ENCODE measurements at places on chromosomes 4 and X.

DNA sequence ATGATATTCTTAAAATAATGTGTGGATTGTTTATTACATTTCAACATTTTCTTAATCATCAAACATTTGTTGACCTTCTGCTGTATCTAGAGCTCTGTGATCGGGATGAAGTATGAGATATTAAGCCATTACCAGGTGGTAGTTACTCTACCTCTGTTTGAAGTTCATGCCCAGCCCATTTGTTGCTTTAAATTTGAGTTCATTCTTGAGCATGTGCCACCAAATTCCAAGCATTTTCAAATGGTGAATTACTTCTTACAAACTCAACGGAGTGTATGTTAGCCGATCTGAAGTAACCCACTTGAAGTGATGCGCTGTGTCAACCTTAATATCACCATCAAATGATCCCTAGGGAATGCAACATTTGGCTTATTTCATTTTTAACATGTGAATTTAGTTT is 7.3 kb upstream of the DTHD1 start:
- DNase-seq: no peak

DNA sequence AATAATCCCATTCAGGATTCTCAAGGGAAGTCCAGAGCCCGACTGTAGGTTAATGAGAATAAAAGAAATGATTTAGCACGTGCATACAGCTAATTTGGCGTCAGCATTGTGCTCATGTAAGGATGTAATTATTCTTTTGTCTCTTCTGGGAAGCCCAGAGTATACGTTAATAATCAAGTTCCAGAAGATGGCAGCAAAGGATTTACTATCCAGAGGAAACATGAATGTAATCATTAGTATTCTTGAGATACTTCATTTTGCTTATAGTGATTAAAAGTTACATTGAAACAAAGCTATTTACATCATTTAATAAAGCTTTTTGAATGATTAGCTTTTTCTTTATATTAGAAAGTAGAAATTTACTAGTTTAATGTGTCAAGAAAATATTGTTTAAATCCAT is 27.1 kb upstream of the MAP9 start:
- DNase-seq: no peak

GRCh38 chrX:40012039-40012867 is 85.5 kb downstream of the BCOR start:
- DNase-seq: no peak

DNA sequence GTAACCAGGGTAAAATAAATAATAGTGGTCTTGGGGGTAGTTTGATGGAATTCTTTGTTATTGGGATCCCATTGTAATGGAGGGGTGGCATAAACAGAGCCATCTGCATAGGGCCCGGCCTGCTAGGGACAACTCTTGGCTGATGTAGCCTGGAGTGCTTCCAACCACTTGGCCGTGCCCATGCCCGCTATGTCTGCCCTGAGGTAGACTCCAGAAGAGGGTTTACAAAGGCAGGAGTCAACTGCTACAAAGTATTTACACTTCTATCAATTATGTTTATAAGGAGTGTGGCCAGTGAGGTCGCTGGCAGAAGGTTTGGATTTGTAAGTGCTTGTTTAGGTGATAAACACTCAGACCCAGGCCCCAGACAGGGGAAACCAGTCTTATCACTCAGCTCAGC is 8.1 kb downstream of the RASL11B start:
- DNase-seq: no peak

- no peak for DNase-seq
Measured at GRCh38 chrX:138885886-138886285, 174.4 kb upstream of the FGF13 start.

DNA sequence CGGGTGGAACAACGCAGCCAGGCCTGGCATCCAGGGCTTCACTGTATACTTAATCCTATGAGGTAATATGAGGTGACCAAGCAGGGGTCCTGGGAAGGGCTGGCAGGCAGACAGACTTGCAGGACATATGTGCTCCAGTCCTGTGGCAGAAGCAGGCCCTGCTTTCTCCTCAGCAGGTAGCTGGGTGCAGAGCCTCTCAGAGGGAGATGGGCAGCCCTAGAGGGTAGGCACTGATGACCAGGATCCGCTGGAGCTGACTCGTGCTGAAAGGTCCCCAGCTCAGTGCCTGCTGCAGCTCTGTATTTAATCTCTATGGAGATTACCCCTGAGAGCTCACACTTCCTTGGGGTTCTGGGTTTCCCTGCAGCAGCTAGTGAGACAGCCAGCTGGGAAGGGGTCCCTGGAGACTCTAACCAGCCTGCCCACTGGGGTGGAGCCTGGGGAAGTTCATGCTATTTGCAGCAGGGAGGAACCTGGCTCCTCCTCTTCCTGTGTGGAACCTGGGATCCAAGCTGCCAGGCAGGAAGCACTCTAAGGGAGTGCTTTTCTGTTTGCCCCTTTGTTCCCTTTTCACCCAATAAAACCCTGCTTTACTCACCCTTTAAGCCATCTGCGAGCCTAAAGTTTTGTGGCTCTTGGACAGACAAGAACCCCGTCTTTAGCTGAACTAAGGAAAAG is 339.2 kb downstream of the DCAF12L2 start:
- no peak for DNase-seq

DNA sequence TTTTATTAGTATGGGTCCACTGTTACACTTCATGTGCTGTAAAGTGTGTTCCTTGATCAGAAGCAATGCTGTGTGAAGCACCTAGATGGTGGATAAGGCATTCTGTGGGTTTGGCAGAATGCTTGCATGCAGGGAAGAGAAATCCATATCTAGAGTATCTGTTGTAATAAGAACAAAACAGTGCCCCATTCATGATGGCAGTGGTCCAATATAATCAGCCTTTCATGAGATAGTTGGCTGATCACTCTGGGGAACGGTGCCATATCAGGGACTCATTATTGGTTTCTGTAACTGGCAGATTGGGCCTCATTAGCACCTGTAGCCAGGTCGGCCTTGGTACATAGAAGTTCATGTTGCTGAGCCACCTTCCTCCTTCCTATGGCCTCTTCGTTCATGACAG is 28.7 kb downstream of the STIM2 start:
- DNase-seq: no peak

DNA sequence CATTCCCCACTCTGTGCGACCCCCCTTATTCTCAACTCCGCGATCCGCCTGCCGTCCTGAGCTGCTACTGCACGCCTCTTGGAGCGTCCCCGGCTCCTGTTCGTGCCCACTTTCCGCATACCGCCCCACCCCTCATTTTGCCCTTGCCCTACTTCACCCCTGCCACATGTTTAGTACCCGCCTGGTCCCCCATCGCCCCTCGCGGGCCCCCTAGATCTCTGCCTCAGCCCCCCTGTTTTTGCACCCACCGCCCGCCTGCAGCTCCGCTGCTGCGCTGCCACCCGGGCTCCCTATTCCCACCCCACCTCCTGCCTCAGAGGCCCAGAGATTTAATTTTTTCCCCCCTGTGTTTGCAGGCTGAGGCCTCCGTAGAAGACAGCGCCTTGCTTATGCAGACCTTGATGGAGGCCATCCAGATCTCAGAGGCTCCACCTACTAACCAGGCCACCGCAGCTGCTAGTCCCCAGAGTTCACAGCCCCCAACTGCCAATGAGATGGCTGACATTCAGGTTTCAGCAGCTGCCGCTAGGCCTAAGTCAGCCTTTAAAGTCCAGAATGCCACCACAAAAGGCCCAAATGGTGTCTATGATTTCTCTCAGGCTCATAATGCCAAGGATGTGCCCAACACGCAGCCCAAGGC is 1.4 kb downstream of the MAGED1 start:
- DNase-seq: no peak

GRCh38 chr4:186019269-186019668 is 49.7 kb upstream of the TLR3 start:
- DNase-seq: no peak

DNA sequence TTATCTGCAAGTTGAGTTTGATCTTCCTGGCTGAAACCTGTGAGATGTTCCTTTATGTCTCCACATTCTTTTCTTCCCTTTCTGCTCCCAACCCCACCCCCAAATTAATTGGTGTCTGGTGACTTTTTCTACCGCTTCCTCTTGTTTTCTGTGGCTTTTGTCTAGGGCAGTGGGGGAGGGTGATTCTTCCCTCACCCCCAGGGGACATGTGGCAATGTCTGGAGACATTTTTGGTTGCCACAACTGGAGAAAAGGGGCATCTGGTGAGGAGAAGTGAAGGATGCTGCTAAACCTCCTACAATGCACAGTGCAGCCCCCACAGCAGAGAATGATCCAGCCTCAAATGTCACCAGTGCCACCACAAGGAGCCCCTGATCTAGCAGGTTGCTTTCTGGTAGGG is 152.9 kb downstream of the NHS start:
- no peak for DNase-seq

DNA sequence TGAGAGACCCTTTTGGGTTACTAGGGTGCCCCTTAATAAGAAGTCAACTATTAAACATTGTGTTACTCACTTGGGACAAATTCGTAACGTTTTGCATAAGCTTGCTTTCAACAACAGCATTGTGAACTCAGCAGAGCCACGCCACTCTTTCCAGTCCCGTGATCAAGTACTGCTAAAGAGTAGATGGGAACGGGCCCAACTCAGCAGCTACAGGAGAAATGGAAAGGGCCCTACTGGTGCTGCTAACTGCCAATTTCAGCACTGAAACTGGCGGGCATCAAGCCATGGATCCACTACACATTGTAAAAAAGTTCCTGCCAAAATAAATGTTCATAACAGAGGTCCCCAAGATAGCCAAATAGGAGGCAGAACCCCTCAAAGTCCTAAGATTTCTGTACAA is 19.0 kb upstream of the DHX15 start:
- no peak for DNase-seq

DNA sequence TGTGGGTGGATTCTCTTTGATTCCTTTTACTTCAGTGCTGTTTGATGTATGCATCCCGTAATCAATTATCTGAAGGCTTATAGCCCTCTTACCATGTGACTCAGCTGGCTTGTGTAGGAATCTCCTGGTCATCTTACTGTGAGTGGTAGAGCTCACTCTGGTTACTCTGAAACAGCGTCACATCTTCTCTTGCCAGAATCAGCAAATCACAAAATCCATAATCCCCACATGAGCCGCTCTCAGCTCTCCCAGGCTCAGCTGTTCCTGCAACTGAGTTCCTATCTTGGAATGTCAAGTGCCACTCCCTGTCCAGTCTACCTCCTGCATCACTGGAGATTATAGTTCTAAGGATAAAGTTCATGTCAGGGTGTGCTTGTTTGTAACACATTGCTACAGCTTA is 278.0 kb downstream of the FBXO8 start:
- no peak for DNase-seq

GRCh38 chrX:39144323-39144722 is 343.1 kb downstream of the MID1IP1 start:
- no peak for DNase-seq

- no peak for DNase-seq
Measured at GRCh38 chrX:12401252-12401651, 263.0 kb downstream of the FRMPD4 start.

DNA sequence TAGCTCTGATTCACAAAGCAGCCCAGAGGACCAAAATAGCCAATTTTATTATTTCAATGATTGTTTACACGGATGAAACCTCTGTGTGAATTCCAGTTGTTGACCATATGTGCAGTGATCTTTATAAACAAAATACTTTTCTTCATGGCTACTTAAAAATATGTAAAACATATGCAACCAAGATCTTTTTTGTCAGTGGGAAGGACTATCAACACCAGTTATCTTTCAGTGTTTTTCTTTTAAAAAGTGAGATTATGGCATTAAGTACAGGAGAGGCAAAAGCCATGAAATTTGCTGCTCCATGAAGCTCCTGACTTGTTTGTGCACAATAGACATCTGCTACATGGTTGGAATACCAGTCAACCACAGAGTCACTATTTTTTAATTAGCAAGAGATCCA is 184.4 kb downstream of the DKK2 start:
- no peak for DNase-seq

DNA sequence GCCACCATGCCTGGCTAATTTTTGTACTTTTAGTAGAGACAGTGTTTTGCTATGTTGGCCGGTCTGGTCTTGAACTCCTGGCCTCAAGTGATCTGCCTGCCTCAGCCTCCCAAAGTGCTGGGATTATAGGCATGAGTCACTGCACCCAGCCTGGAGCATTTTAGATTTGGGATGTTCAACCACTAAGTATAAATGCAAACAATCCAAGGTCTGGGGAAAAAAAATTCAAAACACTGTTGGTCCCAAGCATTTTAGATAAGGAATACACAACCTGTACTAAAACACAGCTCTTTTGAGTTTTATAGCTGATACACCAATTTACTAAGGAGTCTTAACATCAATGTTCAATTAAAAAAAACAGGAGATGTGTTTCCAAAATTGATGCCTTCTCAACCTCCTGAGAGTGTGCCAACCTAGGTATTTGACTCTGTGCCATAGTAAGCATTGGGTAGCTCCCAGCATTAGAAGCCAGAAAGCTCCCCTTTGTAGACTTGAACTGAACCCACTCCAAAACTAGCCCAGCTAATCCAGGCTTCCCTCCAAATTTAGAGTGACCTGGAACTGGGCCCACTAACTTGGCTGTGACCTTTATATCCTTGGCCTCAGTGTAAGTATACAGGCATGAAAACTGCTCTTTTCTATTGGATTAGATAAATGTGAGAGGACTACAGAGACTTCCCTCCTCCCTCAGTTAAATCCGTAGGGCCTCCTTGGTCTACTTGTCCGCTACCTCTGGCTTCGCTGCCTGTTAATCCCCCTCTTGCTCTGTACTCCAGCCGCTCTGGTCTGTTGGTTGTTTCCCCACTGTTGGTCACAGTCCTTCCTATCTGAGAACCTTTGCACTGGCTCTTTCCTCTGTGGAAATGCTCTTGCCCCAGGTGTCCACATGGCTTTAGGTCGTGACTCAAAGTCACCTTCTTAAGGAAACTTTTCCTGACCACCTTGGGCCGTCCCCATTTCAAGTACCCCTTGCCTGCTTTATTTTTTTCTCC is 77.6 kb downstream of the CCKAR start:
- DNase-seq: no peak

DNA sequence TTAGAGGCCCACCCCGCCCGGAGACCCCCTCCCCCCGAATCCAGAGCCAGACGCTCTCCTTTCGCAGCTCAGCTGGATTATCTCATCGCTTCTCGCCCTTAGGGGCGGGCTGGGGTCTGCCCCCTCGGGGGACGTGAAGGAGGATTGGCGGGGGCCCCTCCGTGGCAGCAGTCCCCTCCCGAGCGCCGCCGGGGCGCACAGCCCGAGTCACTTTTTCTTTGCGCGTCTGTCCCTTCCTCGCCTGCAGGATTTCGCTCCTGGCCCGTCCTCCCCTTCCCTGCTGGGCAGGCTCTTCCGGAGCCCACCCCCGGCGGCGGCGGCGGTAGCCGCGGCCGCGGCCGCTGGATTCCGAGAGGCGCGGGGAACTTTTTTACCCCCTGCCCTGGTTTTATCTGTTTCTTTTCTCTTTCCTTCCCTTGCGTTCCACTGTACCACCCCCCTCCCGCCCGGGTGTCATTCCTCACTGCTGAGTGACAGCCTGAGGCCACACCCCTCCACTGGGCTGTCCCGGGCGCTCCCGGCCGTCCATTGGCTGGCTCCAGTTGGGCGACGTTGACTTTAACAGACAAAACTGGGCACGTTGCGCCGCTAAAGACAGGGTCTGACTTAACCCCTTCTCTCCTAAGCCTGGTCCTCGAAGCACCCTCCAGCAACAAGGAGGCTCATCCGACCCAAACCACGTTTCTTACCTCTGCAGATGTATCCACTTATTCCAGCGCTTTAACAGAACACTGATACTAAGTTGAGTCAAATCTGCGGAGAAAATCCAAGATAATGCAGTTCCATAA is 492 bp upstream of the NKX3-2 start:
- peak; percentile 91 for DNase-seq
